ENCODE measurements at places on chromosomes 5 and 9.

- DNase-seq = no peak
These were observed 80.2 kb downstream of the FGF18 start for GRCh38 chr5:171499611-171500010.

DNA sequence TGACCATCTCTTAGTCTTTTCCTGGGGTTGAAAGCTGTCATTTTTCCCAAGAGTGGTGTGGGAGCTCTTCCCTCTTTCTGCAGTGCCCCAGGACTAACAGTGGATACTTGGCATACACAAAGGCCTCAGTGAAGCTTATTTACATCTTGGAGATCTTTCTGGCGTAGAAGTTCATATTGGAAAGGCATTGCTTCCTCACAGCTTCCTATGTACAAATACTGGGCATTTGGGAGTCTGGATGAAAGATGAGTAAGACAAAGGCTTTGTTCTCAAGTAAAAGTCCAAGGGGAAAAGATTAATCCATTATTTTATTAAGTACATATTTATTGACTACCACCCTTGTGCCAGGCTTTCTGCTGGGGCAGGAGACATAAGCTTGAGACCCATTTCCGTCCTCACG is 22.0 kb downstream of the MAP3K1 start:
- no peak for DNase-seq

- no peak for DNase-seq
These were observed 22.5 kb downstream of the CDC42SE2 start for GRCh38 chr5:131286400-131286715.

- DNase-seq = peak; percentile 94
These were observed 17.0 kb downstream of the CAMK2A start for GRCh38 chr5:150272531-150272930.

- no peak for DNase-seq
These were observed 31.4 kb downstream of the FXN start for GRCh38 chr9:69066955-69067354.

GRCh38 chr9:8278048-8278447 is 478.5 kb upstream of the DMAC1 start:
- DNase-seq = no peak

- DNase-seq = no peak
These were observed 6.7 kb downstream of the GAPT start for GRCh38 chr5:58497921-58498320.

DNA sequence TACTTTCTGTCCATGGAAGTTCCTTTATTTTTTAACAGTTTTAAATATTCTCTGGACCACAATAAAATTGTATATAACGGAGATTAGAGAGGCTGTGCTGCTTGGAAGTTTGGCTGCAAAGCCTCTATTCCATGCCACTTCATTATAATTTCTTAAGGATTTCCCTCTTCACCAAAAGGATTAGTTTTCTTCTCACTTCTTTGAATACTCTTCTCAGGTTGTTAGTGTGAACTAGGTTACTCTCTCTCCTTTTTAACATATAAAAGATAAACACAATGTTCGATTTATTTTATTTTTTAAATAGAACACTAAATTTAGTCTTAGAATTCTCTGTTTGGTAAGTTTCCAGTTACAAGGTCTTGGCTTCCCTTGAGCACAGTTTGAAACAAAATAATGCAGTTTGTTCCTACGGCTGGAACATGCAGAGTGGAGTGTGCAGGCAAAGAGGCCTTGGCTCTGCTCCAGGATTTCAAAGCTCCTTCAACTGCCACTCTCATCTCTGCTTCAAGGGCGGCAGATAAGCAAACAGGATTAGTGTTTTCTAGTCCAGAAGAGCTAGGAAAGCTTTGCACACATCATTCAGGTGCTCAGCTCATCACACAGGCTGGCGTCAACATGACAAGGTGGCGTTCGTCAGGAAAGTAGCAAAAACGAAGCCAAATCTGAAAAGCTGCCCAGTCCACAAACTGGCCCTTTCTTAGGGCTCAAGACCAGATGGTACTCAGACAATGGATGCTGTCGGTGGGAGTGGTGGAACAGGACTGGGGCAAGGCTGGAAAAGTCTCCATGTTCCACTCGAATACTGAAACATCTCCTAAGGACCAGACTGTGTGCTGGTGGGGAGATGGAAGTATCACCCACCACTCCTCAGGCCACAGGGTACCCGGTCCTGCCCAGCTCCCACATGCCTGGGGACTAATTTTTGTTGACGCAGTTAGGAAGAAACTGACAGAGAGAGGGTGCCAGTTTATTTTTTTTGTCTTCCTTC is 286.6 kb downstream of the CRB2 start:
- no peak for DNase-seq

GRCh38 chr9:123883634-123884033 is 46.3 kb downstream of the DENND1A start:
- no peak for DNase-seq

- no peak for DNase-seq
These were observed 15.2 kb upstream of the OSMR start for GRCh38 chr5:38830521-38831051.

DNA sequence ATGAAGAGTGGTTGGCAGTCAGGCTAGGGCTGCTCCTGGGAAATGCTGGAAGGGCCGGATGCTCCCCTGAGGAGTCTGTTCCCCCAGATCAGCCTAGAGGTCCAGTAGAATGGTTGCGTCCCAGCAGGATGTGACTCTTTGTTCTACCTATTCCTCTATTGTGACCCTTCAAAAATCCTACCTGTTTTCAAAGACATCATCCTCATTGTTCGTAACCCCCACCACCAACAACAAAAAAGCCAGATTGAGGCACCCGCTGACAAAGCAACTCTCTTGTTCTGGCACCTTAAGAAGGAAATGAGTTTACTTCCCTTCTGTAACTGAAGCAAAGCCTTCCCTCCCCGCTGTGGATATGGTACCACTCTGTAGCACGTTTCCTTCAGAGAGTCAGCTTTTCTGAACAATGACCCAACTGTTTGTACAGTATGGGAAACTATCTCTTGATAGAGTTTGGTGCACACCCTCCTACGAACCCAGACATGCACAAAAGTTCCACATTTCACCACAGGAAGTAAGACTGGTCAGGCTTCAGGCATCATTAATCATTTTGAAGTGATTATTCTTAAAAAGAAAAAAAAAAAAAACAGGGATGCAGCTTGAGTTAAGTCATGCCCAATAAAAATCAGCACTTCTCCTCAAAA is 207.2 kb downstream of the ENC1 start:
- DNase-seq = no peak

- no peak for DNase-seq
These were observed 14.6 kb downstream of the SPATA9 start for GRCh38 chr5:95668216-95668615.

GRCh38 chr9:92501671-92502393 is 19.5 kb upstream of the ASPN start:
- no peak for DNase-seq

DNA sequence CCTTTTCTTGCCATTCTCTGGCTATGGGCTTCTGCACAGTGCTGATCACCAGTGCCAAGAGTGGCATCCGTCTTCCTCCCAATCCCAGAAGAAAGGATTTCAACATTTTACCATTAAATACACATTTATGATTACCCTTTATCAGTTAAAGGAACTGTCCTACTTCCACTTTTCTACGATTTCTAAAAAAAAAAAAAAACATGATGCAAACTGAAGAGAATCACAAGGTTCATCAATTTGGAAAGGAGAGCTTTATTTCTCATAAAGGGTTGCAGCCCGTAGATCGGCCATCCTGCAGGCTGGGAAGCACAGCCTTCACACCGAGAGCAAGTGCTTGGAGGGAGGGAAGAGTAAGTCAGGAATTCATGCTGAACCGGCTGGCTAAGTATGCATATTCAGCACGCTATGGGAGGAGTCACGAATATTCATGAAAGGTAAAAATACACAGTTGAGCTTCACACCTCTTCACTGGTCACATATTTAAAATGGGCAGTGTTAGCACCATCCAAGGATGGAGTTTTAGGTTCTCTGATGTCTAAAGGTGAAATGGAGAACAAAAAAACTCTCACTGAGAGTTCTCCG is 52.5 kb upstream of the SEMA4D start:
- no peak for DNase-seq

GRCh38 chr5:171956887-171957495 is 49.4 kb downstream of the FBXW11 start:
- DNase-seq = no peak

DNA sequence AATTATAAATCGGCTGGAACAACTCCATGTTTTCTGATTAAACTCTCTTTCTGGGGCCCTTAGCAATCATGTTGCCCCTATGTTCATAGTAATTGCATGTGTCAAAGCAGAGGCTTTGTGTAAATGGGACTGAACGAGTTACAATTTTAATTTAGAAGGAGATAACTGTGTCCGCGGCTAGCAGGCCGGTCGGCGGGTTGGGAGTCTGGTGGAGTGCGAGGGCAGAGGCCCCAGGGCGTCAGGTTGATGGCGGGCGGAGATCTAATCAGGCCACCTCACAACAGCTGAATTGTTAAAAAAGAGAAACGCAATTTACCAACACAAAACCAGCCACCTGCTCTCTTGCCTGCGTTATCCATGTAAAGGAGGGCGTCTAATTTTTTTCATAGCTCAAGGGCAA is 134.9 kb upstream of the LPCAT1 start:
- DNase-seq = peak; percentile 41

DNA sequence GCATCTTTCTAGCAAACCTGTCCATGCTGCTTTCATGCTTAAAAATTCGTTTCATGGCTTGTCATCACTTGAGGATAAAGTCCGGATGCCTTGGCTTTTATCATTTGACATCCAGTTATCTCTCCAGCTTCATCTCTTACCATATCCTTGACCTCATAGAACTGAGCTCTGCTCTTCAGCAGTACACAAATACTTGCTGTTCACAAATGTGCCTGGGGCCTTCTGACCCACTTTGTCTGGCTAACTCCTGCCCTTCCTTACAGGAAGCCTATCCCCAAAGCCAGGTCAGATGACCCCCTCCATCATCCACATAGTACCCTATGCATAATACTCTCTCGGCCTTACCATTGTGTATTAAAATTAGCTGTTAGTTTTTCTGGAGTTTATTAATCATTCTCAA is 249.1 kb downstream of the SAXO1 start:
- DNase-seq = no peak

- no peak for DNase-seq
These were observed 152.9 kb upstream of the PITX1 start for GRCh38 chr5:135186662-135187522.

DNA sequence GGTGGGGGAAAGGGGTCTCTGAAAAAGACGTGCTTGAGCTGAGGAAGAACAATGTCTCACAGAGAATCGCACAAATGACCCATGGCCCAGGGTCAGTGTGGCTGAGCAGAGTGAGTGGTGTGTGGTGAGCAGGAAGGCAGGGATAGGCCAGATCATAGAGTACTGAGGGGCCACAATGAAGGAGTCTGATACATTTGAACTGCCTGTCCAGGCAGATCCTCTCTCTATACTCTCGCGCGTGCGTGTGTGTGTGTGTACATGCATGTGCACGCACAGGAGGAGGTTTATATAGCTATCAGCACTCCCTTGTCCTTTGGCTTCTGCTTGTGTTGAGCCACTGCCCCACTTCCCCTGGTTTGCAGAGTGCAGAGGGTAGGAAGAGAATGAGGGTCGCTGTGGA is 294.0 kb downstream of the ZNF608 start:
- DNase-seq = no peak

DNA sequence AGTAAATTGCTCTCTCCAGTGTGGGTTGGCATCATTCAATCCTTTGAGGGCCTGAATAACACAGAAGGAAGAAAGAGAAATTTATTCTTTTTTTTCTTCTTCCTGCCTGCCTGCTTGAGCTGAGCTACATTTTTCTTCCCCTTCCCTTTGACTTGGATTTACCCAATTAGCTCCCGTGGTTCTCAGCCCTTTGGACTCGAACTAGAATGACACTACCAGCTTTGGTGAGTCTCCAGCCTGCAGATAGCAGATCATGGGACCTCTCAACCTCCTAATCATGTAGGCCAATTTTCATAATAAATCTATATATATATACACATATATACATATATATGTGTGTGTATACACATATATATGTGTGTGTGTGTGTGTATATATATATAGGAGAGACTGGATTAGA is 128.6 kb downstream of the ISOC1 start:
- no peak for DNase-seq

DNA sequence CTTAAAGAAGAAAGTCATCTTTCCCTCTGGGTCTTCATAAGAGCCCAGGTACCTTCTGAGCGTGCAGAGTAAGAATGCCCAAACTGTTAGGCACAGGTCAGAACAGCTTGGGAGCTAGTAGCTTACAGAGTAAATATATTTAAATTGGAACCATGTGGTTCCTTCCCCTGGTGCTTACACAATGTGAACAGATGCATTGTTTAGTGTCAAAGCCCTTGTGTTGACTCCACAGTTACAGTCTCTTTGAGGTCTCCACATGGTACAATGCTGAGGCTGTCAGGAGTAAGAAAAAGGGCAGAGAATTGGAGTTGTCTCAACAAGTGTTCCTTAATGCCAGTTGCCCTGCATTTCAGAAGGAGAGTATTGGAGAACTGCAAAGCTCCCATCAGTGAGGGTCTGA is 188.5 kb downstream of the PAPPA start:
- DNase-seq = no peak

GRCh38 chr9:92947268-92948037 is at the start of gene FGD3:
Gene FGD3, plus strand, starts transcription at chr9:92947523. Its CDS starts 28,734 bp downstream, at chr9:92976257.
- DNase-seq = peak; percentile 92

DNA sequence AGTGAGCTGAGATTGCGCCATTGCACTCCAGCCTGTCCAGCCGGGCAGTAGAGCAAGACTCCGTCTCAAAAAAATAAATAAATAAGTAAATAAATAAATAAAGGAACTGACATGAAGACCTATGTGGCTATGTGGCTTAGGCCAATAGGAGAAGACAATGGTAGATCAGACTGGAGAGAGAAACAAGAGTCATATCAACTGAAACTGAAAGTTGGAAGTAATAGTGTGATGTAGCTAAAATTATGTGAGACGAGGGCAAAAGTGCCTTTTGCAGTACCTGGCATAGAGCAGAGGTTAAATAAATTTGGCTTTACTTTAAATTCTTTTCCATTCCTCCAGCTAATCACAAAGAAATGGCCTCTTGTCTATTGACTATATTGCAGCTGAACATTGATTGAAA is 7.3 kb downstream of the FBP2 start:
- peak; percentile 63 for DNase-seq

GRCh38 chr9:127664678-127665507 is 41.9 kb upstream of the CFAP157 start:
- peak; percentile 58 for DNase-seq

DNA sequence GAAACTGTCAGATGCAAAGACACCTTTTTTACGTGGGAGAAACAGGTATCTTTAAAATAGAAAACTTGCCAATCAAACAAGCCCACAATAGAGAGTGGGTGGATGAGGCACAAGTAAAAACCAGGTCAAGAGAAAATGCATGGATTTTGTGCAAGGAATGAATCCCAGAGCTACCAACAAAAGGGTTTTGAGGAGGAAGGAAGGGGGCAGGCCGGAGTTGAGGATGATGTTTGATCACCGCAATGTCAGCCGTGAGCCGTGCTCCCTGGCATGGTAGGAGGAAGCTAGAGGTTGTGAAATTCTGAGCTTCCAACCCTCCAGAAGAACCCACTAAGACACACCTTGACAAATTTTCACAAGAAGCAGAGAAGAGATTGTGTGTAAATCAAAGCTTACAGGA is 53.2 kb downstream of the HRH2 start:
- DNase-seq = no peak

DNA sequence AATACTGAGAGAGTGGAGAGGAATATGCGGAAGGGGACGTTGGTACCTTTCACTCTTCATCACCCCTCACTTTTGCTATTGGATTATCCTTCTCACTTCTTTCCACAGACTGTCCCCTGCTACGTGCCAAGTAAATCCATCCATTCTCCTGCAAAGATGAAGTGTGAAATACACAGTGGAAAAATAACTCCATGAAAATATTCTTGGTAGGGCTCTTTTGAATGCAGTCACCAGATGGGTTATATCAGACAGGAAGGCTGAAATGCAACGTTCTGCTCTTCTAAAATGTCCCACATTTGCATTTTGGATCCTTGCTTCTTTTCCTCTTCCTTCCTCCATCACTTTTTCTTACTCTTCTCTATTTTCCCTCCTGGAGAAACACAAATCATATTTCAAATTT is 510.3 kb upstream of the CLINT1 start:
- DNase-seq = no peak
